ENCODE measurements at places on chromosomes 6 and 20.

DNA sequence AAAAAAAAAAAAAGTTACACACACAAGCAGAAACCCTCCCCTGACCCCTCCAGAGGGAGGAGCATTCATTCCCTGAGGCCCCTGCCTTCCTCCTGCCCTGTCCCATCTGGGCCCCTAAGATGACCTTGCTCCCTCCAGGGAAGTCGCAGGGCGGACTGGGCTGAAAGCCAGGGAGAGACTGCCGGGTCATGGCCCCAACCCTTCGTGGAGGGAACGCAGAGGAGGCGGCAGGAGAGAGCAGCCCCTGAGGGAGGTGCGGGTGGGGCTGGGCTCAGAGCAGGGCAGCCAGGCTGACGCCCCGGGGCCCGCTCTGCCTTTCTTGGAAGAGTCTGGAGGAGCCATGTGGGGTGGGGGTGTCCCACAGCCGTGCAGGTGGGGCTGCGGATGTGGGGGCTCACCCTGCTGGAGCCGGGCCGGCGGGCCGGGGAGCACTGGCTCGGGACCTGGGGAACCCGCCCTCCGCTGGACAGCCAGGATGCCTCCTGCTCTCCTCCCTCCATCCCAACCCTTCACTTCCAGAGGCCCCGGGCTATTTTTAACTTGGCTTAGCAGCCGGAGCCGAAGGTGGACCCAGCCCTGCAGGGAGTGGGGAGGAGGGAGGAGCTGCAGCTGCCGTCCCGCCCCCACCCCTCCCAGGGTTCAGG, 15.0 kb upstream of the ABHD16B start:
- DNase-seq = no peak

DNA sequence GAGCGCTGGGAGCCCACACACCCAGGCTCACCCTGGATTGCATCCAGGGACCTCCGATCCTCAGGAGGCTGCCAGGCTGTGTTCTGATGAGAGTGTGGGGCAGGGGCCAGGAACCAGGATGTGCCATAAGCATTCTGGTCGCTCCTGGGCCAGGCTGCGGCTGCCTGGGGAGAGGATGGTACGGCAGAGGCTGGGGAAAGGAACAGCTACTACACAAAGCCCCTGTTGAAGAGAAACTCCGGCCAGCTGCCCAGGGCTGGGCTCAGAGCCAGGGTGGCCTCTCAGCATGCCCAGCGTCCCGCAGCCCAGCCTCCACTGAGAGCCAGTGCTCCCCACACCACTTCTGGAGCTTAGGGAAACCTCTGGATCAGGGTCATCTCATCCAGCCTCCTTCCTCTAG, 21.7 kb upstream of the OCSTAMP start:
- no peak for DNase-seq

- DNase-seq = no peak
Measured at GRCh38 chr6:139496654-139497344, 122.4 kb upstream of the CITED2 start.

GRCh38 chr6:9766240-9766915, 648.5 kb downstream of the TFAP2A start:
- DNase-seq = peak; percentile 46

DNA sequence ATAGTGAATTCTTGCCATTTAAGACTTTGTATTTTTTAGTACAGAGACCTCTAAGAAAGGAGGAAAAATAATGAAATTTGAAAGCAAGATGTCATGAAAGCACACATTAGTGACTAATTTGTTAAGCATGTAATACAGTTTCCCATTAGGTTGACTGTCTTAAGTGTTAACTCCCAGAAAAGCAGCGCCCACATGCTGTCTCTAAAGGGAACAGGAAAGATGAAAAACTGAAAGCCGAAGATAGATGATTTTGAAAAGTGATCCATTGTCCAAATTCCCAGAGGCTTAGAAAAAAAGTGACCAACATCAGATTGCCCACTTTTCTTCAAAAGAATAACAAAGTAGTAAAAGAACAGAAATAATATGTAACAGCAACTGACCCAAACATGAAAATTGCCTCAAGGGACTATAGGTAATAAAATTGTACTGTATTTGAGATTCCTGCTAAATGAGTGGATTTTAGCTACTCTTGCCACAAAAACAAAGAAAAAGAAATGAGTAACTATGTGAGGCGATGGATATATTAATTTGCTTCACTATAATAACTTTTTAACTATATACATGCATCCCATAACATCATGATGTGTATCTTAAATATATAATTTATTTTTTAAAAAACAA, 83.2 kb upstream of the OGFRL1 start:
- DNase-seq = peak; percentile 41

GRCh38 chr20:43755851-43756250, 29.0 kb upstream of the GTSF1L start:
- peak; percentile 90 for DNase-seq

DNA sequence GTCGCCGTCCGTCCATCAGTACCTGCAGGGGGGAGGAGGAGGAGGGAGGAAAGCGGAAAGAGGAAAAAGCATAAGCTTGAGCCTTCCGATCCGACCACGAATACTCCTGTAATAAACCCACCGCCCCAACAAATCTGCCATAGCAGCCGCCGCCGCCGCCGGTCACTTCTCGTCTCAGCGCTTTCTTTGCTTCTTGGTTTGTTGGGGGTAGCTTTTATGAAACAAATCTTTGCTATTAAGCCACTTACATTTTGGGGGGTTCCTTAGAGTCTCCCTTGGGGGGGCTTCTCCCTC, 277 bp downstream of the ADGRB3 start:
- no peak for DNase-seq

Measured in fibroblast of skin of right biceps (primary cell).